Colonic mucosa (tissue), 4 donors: ENCODE measurements at places on chromosomes 12 and 14.

GRCh38 chr14:32366986-32367385 lies 37.9 kb downstream of the AKAP6 start:
- DNase-seq: no peak

GRCh38 chr12:78970041-78970440 lies 105.5 kb downstream of the SYT1 start:
- no peak for DNase-seq

DNA sequence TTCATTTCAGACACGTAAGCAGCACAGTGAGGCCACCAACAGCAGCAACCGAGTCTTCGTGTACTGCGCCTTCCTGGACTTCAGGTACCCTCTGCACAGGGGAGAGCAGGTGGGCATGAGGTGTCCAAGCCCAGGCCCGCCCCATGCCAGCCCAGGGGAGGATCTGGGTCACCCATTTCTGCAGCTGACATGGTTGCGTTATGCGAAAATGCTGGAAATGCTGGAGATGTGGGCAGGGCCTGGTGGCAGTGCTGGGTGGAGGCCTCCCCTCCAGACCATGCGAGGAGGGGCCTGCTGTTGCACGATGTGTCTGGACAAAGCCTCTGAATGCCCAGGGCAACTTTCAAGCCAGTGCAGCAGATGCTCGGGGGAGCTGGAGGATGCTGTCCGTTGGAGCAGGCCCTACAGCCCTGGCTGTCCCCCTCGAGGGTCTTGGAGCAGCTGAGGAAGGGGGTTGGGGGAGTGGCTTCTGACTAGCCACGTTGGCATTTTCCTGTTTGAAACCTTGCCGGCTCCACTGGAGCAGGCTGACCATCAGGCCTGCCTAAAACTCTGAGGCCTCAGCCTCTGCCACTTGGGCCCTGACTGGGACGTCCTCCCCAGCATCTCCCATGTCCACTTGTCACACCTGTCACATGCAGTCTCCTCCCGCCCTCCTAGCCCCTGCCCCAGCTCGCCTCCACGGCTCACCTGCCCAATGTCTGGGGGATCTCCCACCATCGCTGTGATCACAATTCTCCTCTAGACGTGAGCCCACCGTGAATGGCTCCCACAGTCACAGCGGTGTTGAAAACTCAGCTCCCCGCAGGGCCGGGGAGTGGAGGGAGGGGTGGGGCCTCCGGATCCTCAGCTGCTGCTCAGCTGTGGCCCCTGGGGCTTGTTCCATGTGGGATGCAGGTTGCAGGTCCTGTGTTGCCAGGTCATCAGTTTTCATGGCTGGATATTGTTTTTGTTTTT lies 123.4 kb downstream of the ADGRD1 start:
- DNase-seq: no peak

DNA sequence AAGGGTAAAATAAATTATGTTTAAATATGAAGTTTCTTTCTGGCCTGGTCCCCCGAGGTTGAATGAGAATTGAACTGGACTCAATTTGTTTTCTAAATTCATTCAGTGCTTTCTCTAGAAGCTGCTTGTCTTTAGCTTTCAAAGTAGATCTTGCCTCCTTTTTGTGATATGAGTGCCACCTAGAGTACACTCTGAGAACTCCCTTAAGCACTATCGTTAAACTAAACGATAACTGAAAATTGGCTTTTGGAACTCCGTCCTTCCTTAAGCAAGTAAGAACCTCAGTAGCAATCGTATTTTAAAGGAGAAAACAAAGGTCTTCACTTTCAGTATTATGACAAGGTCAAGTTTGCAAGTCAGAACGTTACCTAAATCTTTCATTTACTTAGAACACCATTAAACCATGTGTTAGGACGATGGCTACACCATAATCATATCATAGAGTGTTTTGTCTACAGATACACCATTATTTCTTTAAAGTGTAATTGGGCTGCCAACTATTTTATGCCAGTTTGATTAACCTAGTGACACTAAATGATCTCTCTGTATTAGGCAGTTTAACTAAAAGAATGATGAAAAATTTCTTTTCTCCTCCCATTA lies 364.8 kb downstream of the SNAPC1 start:
- peak; percentile 20 for DNase-seq

GRCh38 chr14:92215579-92215978 lies 93.8 kb downstream of the CPSF2 start:
- no peak for DNase-seq

DNA sequence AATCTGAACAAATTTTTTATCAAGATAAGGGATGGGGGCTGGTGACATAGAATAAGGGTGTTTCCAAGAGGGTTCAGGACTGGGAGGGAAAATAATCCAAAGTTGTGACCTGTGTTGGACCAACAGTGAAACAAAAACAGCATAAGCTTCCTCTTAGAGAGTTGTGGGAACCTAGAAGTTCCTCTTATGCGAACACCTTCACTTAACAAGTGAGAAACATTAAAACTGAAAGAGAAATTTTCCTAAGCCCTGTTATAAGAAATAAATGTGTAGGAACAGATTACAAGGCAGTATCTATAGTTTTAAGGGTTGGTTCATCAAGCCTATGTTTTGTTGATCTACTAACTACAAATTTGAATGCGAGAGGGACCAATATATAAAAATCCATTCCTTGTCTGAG lies 58.4 kb downstream of the LLPH start:
- no peak for DNase-seq

- no peak for DNase-seq
Measured at GRCh38 chr12:107612508-107612907, 73.1 kb upstream of the PWP1 start.

DNA sequence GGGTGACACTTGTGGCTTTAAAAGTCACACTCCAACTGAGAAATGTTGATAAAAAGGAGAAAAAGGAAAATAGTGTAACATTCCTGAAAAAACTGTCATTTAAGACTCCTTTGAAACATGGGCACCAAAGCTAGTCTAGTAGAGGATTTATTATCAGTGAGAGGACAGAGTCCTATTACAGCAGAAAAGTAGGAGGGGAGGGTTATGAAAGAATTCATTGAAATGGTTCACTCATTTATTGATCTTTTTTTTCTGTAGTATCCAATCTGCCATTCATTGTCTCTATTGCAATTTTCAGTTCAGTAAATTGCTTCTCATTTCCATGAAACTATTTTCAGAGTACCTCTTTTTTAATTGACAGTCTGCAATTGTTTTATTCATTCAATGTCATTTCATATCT lies 25.4 kb downstream of the PPM1A start:
- DNase-seq: no peak

GRCh38 chr12:118840878-118841277 lies 140.5 kb upstream of the SRRM4 start:
- DNase-seq: no peak

- DNase-seq: no peak
Measured at GRCh38 chr14:65565948-65566347, 153.4 kb downstream of the FUT8 start.

DNA sequence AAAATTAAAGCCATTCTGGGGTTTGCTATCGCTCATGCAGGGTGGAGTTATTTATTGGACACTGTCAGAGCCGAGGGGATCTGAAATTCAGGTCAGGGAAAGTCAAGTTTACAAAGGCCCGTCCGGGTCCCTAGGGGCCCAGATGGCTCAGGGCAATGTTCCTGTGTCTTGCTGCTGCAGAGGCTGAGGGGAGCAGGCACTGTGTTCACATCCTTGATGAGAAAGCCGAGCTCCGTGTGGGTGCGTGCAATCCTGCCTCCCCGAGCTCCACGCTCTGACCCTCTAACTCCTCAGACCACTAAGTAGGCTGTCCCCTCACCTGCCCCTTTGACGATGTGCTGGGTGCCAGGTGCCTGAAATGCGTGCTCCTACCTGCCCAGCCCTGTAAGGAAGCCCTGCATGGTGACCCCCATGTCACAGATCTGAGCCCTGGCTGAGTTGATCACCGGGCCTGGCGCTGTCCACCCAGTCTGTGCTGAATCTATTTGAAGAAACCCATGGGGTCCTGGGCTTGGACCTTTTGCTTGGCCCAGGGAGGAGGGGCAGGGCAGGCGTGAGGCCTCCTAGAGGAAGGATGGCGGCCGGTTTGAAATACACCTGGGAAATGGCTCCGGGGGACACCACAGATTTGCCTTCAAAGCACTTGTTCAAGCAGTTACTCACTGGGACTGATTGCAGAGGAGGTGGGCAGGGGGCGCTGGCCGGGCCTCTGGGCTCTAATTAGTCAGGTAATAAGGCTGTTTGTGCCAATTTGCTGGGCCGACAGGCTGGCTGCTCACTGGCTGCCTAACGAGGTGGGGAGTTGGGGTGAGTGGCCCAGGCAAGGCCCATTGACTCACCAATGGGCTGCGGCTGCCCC lies 204.3 kb downstream of the KIF26A start:
- no peak for DNase-seq

- no peak for DNase-seq
Measured at GRCh38 chr12:19012965-19013364, 116.6 kb upstream of the PLEKHA5 start.
